ENCODE measurements at places on chromosomes 6 and 20. TPM values are rescaled to one million over a fixed set of nuclear protein-coding genes. Genes with fewer than 3 reads are reported as not detected.

DNA sequence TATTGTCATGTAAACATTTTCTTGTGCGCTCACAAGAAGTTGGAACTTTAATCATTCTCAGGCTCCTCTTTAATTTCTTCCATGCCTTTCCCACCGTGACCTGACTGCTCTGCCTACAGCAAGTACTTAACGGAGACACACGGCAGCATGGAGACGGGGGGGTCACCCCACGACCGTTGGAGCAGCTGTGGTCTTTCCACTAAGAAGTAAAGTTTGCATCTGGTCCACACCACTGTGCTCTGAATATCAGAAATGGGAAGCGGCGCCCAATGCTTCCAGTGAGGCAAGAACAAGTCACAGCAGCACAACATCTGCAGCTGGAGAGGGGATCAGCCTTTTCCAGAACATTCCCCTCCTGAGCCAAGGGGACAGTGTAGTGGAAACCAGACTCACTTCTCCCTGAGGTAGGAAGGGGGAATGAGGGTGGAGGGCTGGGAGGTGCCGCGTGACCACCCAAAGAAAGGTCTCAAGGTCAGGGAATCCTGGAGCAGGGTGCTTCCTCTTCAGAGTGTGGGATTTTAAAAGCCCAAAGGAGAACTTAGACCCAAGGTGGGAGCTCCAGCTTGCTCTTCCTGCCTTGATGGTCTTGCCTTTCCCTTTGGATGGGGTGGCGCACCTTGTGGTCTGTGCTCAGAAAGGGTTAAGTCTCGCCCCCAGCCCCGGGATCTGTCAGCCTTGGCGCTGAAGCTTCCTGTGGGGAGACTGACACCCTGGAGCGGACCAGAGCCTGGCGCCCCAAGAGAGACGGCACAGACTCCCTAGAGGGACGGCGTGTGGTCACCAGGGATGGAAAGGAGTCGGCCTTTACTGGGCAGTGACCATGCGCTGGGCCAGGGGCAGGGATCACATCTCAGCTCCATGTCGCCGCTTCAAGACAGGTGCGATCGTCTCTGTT, 25.6 kb upstream of the SMOC2 start:
- H3K36me3 ChIP-seq = no peaks in the 10 kb centered on the region
- peaks cover 58% of the 10 kb centered on the region for H3K4me1 ChIP-seq
- no peak for DNase-seq
- H3K27ac ChIP-seq = peak overlapping the region; percentile 75
- peaks cover 7% of the 10 kb centered on the region for H3K27me3 ChIP-seq

- DNase-seq = no peak
- peaks cover 6% of the 10 kb centered on the region for H3K27me3 ChIP-seq
- no peak overlapping the region for H3K27ac ChIP-seq
Measured at GRCh38 chr6:129135451-129135850, 252.5 kb downstream of the LAMA2 start.

- peaks cover 5% of the 10 kb centered on the region for H3K36me3 ChIP-seq
- peak overlapping the region; percentile 98 for H3K4me3 ChIP-seq
- H3K27me3 ChIP-seq = no peaks in the 10 kb centered on the region
- H3K4me1 ChIP-seq = peaks cover 30% of the 10 kb centered on the region
Measured at GRCh38 chr6:30060606-30061091, 416 bp upstream of the POLR1H start.

- H3K27me3 ChIP-seq = no peaks in the 10 kb centered on the region
- no peak overlapping the region for H3K4me3 ChIP-seq
- no peaks in the 10 kb centered on the region for H3K4me1 ChIP-seq
- H3K36me3 ChIP-seq = peaks cover 38% of the 10 kb centered on the region
Measured at GRCh38 chr6:152225241-152225934, 411.8 kb downstream of the SYNE1 start.

GRCh38 chr6:2753110-2753489, 2.4 kb upstream of the MYLK4 start:
- no peak for DNase-seq
- no peaks in the 10 kb centered on the region for H3K36me3 ChIP-seq
- H3K4me1 ChIP-seq = peaks cover 19% of the 10 kb centered on the region
- no peak overlapping the region for H3K4me3 ChIP-seq
- no peaks in the 10 kb centered on the region for H3K27me3 ChIP-seq
- no peak overlapping the region for H3K27ac ChIP-seq

GRCh38 chr6:52157301-52157941, 28.8 kb upstream of the IL17A start:
- no peak for DNase-seq
- H3K36me3 ChIP-seq = no peaks in the 10 kb centered on the region
- H3K27me3 ChIP-seq = peaks cover 33% of the 10 kb centered on the region
- no peak overlapping the region for H3K4me3 ChIP-seq
- no peaks in the 10 kb centered on the region for H3K4me1 ChIP-seq

DNA sequence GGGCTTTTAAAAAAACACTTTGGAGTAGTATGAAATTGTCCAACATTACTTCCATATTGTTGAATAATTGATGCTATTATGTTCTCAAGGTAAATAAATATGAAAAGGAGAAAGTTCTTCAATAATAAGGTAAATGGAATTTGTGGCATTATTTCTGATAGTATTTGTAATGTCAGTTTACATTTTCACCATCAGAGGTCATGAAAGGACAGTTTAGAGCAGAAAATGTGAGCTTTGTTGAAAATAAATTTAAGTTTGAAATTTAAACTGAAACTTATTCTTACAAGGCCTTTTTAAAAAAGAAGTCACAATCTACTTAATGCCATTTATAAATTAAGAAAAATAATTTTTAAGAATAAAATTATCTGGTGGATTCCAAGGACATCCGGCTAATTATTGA, 15.8 kb upstream of the CEP162 start:
- H3K36me3 ChIP-seq = no peaks in the 10 kb centered on the region
- peaks cover 9% of the 10 kb centered on the region for H3K4me1 ChIP-seq
- H3K27ac ChIP-seq = no peak overlapping the region

GRCh38 chr20:37261714-37262113, at the start of gene GHRH:
Gene GHRH, minus strand, starts transcription at chr20:37261814. Its CDS starts 4,925 bp downstream, at chr20:37256889.
- DNase-seq = no peak
- H3K27me3 ChIP-seq = peaks cover 38% of the 10 kb centered on the region
- no peak within 1 kb of the TSS for H3K4me3 ChIP-seq
- no peaks in the 10 kb centered on the region for H3K4me1 ChIP-seq
- H3K36me3 ChIP-seq = no peaks in the 10 kb centered on the region

GRCh38 chr20:62148908-62149314, 5.3 kb downstream of the SS18L1 start:
- no peak overlapping the region for H3K27ac ChIP-seq
- H3K36me3 ChIP-seq = peaks cover 5% of the 10 kb centered on the region
- DNase-seq = no peak
- peaks cover 35% of the 10 kb centered on the region for H3K4me1 ChIP-seq
- H3K27me3 ChIP-seq = no peaks in the 10 kb centered on the region

DNA sequence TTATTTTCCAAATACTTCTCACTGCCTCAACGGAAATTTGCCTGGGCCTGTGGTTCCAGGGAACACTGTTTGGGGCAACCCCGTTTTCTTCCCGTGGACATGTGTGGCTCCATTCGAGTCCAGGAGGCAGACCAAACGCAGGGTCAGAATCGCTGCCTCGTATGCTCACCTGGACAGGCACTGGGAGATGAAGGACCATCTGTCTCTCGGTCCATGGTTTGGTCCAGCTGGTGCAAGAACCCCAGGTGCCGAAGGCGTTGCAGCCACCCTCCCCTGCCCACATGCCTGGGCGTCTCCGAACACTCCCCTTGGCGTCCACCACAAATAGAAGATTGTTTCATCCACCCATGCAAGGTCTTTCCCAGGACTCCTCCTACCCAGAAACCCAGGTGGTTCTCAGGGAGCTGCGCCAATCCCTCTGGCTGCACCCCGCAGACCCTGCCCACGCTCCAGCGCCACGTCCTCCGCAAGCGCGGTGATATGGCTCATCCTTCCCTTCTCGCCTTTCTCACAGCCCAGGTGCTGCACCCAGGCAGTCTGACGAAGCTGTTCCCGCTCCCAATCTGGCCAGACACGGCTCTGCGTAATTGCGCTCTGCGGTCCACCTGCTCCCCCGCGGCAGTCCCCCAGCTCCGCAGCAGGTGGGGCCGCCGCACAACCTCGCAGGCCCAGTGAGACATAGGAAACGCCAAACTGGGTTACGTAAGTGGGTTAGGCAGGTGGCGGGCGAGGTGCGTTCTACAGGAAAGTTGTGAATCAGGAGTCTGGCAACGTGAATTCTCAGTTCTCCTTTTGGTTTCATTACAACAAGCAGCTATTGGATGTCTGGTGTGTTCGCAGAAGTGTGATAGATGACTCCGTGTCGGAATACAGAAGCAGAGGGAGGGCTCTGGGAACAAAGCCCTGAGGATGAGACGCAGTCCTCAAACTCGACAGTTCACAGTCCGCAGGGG, 146.2 kb upstream of the ECI2 start:
- peaks cover 3% of the 10 kb centered on the region for H3K27me3 ChIP-seq
- H3K36me3 ChIP-seq = no peaks in the 10 kb centered on the region
- DNase-seq = no peak

DNA sequence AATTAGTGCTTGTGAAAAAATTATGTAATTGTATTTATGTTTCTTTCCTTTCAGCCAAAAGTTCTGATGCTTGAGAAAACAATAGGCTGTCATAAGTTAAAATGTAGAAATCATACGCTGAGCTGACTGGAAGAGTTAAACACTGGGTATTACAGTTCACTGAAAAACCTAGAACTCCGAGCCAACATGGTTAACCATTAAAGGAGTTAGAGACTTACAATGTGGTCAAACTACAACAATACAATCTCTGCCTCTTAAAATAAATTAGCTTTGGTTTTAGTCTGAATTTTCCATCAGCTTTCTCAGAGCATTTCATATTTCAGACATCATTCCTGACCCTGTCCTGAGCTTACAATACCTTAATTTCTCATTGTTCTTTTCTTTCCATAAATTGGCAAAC, 91.0 kb downstream of the COL12A1 start:
- no peak for DNase-seq
- peaks cover 84% of the 10 kb centered on the region for H3K4me1 ChIP-seq
- peaks cover 66% of the 10 kb centered on the region for H3K36me3 ChIP-seq
- no peak overlapping the region for H3K4me3 ChIP-seq
- H3K27ac ChIP-seq = peak overlapping the region; percentile 92

GRCh38 chr6:139973669-139974344, 599.4 kb upstream of the CITED2 start:
- H3K4me3 ChIP-seq = peak overlapping the region; percentile 20
- peaks cover 3% of the 10 kb centered on the region for H3K36me3 ChIP-seq
- H3K4me1 ChIP-seq = peaks cover 71% of the 10 kb centered on the region
- no peaks in the 10 kb centered on the region for H3K27me3 ChIP-seq

- H3K27ac ChIP-seq = no peak overlapping the region
- peaks cover 71% of the 10 kb centered on the region for H3K27me3 ChIP-seq
- no peaks in the 10 kb centered on the region for H3K36me3 ChIP-seq
- no peak overlapping the region for H3K4me3 ChIP-seq
- DNase-seq = no peak
Measured at GRCh38 chr6:401994-402640, 10.6 kb downstream of the IRF4 start.

DNA sequence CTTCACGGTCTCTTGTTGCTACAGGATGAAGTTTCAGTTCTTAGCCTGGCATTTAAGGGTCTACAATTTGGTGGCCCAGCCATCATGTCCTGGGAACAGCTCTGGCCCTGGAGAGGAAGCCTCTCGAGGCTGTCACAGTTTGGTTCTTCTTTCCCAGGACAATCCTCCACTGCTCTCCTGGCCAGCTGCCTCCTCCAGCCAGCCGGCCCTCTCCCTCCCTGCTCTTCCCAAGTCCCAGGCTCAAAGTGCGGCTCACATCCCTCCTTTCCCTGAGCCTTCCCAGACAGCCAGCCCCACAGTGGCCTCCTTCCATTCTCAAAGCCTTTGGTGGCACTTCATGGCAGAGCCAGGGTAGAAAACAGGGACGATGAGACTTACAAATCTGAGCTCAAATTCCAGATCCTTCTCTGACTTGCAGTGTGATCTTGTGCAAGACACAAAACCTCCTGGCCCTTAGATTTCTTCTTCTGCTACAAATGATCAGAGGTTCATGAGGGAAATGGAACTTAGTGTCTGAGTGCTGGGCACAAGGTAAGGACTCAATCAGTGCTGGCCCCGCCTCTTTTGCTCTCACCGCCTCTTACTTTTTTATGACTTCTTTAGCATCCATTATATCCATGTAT, 223.8 kb upstream of the ECI2 start:
- DNase-seq = no peak
- H3K27ac ChIP-seq = peak overlapping the region; percentile 97
- H3K36me3 ChIP-seq = peaks cover 1% of the 10 kb centered on the region
- peaks cover 36% of the 10 kb centered on the region for H3K4me1 ChIP-seq

DNA sequence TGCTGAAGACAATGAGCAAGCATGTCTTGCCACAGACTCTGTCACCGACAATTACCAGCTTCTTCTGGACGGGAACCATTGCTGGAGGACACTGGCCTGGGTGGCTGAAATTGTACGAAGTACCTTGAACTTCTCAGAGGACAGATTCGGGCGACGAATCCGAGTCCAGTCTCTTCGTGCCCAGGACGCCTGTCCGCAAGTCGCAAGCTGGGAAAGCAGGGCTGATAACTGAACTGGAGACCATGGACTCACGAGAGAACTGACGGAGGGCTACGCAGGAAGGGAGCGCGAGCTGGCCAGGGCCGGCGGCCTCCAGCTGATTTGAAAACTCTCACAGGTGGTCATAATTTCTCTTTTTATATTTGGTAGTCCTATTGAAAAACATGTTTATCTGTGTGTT, 1229.5 kb upstream of the MAP3K7 start:
- no peaks in the 10 kb centered on the region for H3K36me3 ChIP-seq
- no peak overlapping the region for H3K27ac ChIP-seq
- peak; percentile 42 for DNase-seq
- H3K4me3 ChIP-seq = no peak overlapping the region

- H3K4me1 ChIP-seq = peaks cover 3% of the 10 kb centered on the region
Measured at GRCh38 chr6:110491644-110492317, 15.4 kb upstream of the SLC22A16 start.

DNA sequence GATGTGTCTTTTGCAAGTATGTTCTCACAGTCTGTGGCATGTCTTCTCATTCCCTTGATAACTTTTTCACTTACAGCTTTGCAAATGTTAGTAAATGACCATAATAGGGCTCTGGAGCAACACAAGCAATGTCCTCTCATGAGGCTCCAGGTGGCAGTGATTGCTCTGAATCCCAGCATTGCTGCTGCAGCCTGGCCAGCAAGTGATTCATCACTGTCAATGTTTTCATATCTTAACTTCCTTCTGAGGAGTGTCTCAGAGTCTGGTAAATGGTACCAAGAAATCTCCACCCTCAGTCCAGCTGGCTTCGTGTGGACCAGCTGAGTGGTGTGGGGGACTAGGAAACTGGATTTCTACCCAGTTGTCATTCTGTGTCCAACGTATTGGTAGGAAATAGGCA, 139.6 kb downstream of the MYLK4 start:
- H3K4me3 ChIP-seq = no peak overlapping the region
- H3K27ac ChIP-seq = no peak overlapping the region
- no peaks in the 10 kb centered on the region for H3K27me3 ChIP-seq

FARS2 gene
- 18.1 TPM for total RNA-seq

PRR18 gene
- 0.70 TPM for total RNA-seq

IGF2R gene
- total RNA-seq = 205 TPM

SCGN gene
- not detected for total RNA-seq

CLDN20 gene
- total RNA-seq = not detected

MED23 gene
- total RNA-seq = 39.0 TPM

LKAAEAR1 gene
- 0.55 TPM for total RNA-seq

DNAJC5 gene
- total RNA-seq = 44.2 TPM

BHLHE23 gene
- not detected for total RNA-seq

PRKN gene
- 5.1 TPM for total RNA-seq

NCOA5 gene
- total RNA-seq = 26.2 TPM
